ENCODE measurements at places on chromosomes 5 and 9. TPM values are rescaled to one million over a fixed set of nuclear protein-coding genes. Genes with fewer than 3 reads are reported as not detected.

ARID3C gene
- not detected for total RNA-seq

GADD45G gene
- total RNA-seq = 45.5 TPM

DNA sequence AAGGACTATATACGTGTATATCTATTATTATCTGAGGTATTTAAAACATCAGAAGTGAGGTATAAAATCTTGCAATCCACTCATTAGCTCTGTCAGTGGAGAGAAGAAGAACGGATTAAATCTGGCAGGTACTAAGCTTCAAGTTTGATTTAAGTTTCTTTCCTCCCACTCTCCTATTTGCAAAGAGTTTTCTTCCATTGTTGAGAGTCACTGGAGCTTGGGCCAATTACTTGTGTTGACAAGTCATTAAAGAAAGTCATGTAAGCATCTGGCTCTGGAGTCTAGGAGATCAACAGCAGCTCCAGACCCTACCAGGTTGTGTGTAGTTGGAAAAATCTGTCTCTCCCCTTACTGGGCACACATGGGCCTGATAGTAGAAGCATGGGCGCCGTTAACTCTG lies 476.8 kb upstream of the SMARCA2 start:
- no peak for DNase-seq

ERGIC1 gene
- total RNA-seq = 87.3 TPM

DNA sequence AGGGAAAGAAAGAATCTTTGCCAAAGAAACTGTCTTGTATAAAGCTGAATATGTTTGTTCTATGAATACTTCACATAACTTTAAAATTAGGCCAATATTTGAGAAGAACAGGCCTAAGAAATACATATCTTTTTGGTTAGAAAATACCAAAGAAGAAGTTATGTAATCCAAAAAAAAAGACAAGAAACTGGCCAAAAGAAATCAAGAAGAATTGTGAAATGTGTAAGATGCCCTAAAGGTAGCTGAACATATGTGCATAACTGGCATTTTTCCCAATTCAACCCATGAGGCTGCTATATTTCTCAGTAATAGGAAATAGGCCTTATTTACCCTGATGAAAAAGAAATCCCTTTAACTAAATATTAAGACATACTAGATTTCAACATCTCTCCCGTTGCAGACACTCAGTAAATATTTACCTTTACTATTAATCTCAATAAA lies 290.0 kb downstream of the CETN3 start:
- DNase-seq = no peak

All from heart left ventricle (tissue), 16 donors.